ENCODE measurements at places on chromosomes 4 and X.

GRCh38 chr4:159023741-159024140 is 79.1 kb upstream of the RAPGEF2 start:
- DNase-seq: no peak

GRCh38 chr4:173801876-173802661 is 272.0 kb upstream of the HAND2 start:
- DNase-seq: no peak

DNA sequence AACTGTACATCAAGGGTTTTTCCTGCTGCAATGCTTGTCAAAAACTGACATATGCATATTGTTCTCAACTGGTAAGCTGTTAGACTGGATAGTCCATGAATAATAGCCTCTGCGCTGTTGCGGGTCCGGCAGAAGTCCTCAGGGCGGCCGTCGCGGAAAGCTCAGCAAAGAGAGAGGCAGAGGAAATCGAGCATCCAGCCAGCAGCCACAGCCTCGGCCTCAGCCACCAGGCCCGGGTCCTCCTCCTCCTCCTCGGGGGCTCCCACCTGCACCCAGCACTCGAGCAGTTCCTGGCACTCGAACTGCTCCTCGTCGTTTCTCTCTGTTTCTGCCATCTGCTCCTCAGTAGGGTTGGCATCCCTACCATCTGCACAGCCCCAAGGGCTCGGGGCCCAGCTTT is 53.7 kb downstream of the UPRT start:
- no peak for DNase-seq

DNA sequence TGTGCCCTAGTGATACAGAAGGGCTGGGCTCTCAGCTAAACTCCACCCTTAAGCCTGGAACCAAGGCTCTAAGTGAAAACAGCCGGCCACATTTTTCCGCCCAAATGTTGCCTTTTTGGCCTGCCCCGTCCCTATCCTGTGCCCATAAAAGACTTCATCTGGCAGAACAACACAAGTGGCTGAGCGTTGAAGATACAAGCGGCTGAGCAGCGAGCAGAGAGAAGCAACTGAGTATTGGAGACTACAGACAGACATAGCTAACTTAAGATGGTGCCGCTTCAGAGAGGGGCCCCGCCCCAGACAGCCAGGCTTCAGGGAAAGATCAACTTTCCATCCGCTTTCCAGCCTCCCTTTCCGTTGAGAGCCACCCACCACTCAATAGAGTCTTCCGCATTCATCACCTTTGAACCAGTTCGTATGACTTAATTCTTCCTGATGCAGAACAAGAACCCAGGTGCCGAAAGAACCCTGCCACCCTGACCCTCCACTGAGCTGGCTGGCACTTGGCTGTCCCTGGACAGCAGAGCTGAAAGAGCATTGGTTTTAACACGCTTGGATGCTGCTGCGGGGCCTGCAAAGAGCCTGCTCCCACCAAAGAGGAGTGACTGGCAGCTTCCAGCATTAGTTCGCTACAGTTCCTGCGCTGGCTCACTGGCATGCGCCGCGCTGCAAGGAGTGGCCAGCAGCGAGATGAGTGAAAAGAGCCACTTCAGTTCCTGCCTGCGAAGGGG is 853.2 kb upstream of the INTU start:
- DNase-seq: peak; percentile 44

GRCh38 chrX:13932416-13932815 is 97.3 kb downstream of the GEMIN8 start:
- no peak for DNase-seq
